Spleen (tissue), 13 donors: ENCODE measurements at places on chromosomes 13 and 19. TPM values are rescaled to one million over a fixed set of nuclear protein-coding genes. Genes with fewer than 3 reads are reported as not detected.

Gene MUC16
- 0.17 TPM for total RNA-seq

Gene SMIM44
- total RNA-seq, result not detected

Gene C19orf67
- not detected for total RNA-seq

Gene TTC9B
- not detected for total RNA-seq

Gene ACER1
- total RNA-seq, result not detected

Gene LGI4
- not detected for total RNA-seq

Gene MRPL4
- total RNA-seq, result 32.7 TPM

Gene ZNF320
- 11.2 TPM for total RNA-seq

Gene PCDH9
- 3.8 TPM for total RNA-seq

Gene TMC4
- total RNA-seq, result 0.51 TPM

Gene ADGRE2
- 89.6 TPM for total RNA-seq

Gene SOX1
- not detected for total RNA-seq

Gene ATP1A3
- total RNA-seq, result 1.9 TPM

Gene IGFLR1
- total RNA-seq, result 55.8 TPM

Gene APLP1
- total RNA-seq, result not detected

Gene CEACAM1
- 30.9 TPM for total RNA-seq

Gene RNF17
- total RNA-seq, result not detected

Gene CYP4F3
- total RNA-seq, result 28.3 TPM

Gene TMEM255B
- total RNA-seq, result 25.4 TPM

Gene ZNF578
- 3.7 TPM for total RNA-seq

Gene IFNL1
- not detected for total RNA-seq

Gene TMEM38A
- 2.7 TPM for total RNA-seq

Gene ZNF541
- 0.79 TPM for total RNA-seq

Gene ZNF850
- total RNA-seq, result 3.1 TPM

Gene ADGRE3
- total RNA-seq, result 16.3 TPM

Gene OR7C1
- total RNA-seq, result not detected

Gene MBD3L3
- not detected for total RNA-seq

Gene WTIP
- 8.9 TPM for total RNA-seq

Gene SPRED3
- 0.58 TPM for total RNA-seq

Gene DPF1
- not detected for total RNA-seq

Gene TPTE2
- 0.27 TPM for total RNA-seq

Gene ZNF540
- 6.8 TPM for total RNA-seq

Gene ISOC2
- 54.5 TPM for total RNA-seq

Gene ZNF649
- 18.9 TPM for total RNA-seq

Gene C1QTNF9B
- total RNA-seq, result 0.74 TPM

Gene FDX2
- 9.1 TPM for total RNA-seq
